ENCODE measurements at places on chromosomes 12 and 14.
A peak's percentile ranks its signal among the peaks of the same experiment; 100 is the strongest.

DNA sequence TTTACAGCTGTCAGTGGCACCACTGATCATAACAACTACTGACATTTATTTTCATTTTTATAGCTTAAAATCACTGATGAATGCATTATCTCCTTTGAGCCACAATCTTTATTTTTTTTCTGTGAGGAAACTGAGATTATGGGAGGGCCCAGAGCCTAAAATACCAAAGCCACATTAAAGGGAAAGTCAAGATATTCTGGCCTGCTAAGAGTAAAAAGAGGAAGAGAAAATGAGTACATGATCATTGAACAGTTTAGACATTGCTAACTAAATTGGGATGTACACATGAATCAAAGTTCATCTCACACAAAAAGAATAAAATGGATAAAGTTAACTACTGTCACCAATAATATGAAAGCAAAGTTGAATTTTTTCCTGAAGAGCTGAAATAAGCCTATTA is 170.5 kb upstream of the GARIN2 start:
- DNase-seq = no peak

GRCh38 chr12:94172031-94172430 is 23.7 kb downstream of the PLXNC1 start:
- peak; percentile 23 for DNase-seq

GRCh38 chr12:50971946-50972345 is 19.6 kb downstream of the HIGD1C start:
- DNase-seq = no peak

- no peak for DNase-seq
These were observed 229.7 kb downstream of the SLC25A21 start for GRCh38 chr14:36942522-36943245.

- peak; percentile 3 for DNase-seq
These were observed 143.4 kb upstream of the CPSF6 start for GRCh38 chr12:69095765-69096477.

DNA sequence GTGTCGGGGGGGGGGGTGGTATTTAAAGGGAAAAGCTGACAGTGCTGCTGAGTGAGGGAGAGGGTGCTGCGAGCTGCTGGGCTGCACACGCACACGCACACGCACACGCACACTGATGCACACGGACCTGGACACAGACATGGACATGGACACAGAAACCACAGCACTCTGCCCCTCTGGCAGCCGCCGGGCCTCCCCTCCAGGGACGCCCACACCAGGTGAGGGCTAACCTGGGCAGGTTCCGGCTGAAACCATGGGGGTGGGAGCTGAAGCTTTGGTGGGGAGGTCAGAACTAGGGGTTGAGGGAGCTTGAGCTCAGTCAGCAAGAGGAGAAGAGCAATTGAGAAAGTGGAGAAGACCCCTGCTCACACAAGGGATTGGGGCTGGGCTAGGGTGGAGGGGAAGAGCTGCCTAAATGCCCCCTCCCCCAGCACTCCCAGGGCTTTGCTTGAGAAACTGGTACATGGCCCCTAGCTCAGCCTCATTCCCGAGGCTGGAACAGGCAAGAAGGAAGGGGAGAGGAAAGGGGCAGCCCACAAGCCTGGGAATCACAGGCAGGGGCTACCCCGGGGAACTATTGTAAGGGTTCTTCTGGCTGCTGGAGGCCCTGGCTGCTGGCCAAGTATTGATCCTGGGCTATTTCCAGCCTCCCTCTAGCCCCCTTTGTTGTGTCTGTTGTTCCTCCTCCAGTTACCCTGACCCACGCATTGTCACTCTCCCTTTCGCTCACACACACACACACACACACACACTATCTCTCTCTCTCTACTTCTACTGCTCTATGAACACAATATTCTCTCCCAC is at the start of gene REM2:
TSS of gene REM2 (plus strand) at position 50 of the 804 bp plus-strand sequence. CDS start at position 116, 66 bp downstream.
- peak; percentile 48 for DNase-seq

GRCh38 chr14:99521176-99522024 is 40.2 kb downstream of the CCNK start:
- no peak for DNase-seq

- DNase-seq = no peak
These were observed 171.7 kb upstream of the RTL1 start for GRCh38 chr14:101075025-101075800.

GRCh38 chr14:58954901-58955861 is 233.3 kb upstream of the DAAM1 start:
- no peak for DNase-seq

- no peak for DNase-seq
These were observed 435.2 kb downstream of the ETNK1 start for GRCh38 chr12:23060161-23060560.

DNA sequence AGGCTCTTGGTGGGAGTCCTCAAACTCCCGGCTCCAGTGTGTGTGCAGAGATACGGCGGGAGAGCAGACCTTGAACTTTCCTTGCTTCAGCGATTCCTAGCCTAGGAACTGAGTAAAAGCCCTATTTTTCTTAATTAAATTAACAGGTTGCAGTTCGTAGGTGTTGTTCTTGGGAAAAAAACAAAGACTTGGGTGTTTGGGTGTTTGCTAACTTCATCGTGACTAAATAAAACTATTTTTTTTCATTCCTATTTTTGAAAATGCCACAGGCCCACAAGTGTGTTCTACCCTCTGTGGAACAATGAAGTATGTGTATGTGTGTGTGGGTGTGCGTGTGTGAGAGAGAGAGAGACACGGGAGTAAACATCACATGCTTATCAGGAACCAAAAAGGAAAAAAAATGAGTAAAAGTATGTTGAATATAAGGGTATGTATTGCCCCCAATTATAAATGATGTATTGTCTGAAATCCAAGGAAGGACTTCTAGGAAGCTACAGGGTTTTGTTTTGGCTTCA is 651 bp downstream of the TMEM117 start:
- DNase-seq = peak; percentile 28

- DNase-seq = no peak
These were observed 21.8 kb downstream of the PLEKHG3 start for GRCh38 chr14:64725879-64726584.

DNA sequence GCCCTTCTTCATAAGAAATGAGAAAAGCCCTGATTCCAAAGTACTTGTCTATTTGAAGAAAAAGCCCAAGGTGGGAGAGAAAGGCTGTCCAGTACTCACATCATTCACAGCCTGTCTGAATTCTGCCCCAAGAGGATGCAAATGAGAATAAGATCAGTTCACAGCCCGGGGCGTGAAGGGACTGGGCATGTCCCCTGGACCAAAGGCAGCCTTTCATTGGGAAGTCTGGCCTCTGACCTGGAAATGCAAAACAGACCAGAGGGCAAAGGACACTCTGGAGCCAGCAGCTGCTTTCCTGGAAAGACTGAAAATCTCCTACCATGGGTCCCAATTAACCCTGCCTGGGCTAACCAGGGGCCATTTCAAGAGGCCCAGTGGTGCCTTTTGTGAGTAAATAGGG is 191.2 kb upstream of the PELI2 start:
- DNase-seq = no peak

DNA sequence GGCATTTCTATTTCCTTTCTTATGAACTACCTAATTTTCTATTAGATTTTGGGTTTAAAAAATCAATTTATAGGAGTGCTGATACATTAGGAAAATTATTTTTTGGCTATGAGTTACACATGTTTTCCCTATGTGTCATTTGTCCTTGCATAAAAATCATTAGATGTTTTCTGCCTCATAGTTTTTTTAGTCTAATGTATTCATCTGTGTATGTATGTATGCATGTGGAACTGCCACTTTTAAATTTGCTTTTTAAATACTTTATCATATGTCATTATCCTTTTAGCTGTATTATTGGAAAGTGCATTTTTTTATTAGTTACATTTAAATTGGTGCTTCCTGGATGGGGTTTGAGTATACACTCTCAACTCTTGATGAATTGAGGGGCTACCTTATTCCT is 78.7 kb upstream of the CEP83 start:
- no peak for DNase-seq

DNA sequence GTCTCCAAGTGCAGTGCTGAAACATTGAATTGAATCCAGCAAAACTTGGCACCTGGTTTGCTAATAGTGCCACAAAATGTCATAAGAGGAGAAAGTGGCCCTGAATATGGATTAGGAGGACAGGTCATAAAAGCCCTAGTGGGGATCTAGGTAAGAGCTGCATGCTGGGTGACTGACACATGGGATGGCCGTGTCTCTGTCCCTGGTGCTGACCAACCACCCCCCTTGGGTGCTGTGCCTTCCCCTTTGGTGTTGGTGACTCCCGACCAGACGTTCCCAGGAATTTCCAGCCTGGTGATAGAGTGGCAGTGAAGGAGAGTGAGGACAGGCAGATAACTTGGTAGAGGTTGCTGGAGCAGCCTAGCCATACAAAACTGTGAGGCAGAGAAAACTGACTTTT is 142.8 kb downstream of the VRK1 start:
- DNase-seq = peak; percentile 53

DNA sequence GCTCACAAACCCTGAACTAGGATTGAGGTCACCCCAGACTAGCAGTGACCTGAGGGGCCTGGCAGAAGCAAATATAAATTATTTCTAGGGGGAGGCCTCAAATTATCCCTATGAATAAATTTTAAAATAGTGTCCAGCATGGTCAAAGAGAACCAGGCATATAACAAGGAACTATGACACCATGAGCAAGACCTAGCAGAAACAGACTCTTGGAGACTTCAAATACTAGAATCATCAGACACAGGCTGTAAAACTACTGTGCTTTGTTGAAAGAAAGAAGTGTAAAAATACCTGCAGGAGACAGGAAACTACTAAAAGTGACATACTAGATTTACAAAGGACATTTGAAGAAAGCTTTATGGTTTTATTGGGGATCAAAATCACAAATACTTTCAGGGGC is 3.2 kb upstream of the BCL7A start:
- DNase-seq = no peak

GRCh38 chr12:54421175-54421878 is 2.3 kb upstream of the ITGA5 start:
- peak; percentile 41 for DNase-seq

DNA sequence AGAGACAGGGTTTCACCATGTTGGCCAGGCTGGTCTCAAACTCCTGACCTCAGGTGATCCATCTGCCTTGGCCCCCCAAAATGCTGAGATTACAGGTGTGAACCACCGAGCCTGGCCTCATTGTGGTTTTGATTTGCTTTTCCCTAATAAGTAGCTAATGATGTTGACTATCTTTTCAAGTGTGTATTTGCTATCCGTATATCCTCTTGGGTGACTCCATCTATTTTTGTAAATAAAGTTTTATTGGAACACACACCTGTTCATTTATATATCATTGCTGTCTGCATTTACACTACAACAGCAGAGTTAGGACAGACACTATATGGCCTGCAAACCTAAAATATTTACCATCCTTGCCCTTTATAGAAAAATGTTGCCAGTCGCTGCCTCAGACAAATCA is 13.7 kb upstream of the HRK start:
- DNase-seq = no peak

- DNase-seq = no peak
These were observed 11.7 kb upstream of the RAD51AP1 start for GRCh38 chr12:4526923-4527546.

DNA sequence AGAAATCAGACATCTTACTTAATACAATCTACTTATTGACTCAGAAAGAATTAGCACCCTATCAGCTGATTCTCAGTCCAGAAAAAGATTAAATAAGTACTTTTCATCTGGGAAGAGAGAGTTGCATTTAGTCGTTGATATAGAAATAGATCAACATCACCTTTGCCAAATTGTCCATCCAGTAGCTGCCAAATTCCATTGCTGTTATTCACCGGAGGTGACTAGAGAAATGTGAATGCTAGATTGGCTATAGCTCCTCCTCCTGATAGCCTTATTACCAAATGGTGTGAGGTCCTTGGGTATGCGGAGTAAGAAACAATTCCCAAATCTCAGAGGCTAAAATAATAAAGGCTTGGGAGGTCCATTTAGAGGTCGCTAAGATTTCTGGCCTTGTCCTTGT is 723.3 kb upstream of the FLRT2 start:
- no peak for DNase-seq

- DNase-seq = no peak
These were observed 38.7 kb downstream of the SLC6A12 start for GRCh38 chr12:175250-175649.

DNA sequence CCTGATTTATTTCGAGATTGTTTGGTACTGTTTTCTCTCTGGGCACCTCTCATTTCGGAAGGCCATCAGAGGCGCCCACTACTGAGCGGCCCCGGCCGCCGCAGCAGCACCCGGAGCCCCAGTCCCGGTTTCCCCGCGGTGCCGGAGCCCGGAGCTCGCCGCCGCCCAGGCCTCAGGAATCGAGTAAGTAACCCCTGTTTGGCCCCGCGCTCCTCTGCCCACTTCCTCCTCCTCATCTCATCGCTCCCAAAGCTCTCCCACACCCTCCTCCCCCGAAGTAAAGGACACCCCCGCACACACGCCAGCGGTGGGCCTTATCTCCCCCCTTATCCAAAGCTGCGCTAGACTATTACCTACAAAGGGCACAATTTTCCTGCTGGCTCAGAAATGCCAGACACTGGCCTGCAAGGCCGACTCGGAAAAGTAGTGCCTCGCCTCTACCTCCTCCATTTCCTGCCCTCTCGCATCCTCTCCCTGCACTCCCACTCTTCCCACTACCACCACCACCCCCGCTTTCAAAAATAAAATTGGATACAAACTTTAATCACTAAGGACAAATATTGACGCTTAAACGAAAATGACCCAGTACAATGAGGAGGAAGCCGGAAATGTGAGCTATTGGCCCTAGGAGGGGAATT is 637 bp upstream of the FOXG1 start:
- DNase-seq = peak; percentile 39

- DNase-seq = no peak
These were observed 30.6 kb upstream of the TSPAN9 start for GRCh38 chr12:3046441-3047200.

GRCh38 chr12:62466018-62466593 is 520 bp upstream of the MON2 start:
- peak; percentile 23 for DNase-seq

GRCh38 chr12:32069071-32069470 is 37.6 kb upstream of the BICD1 start:
- no peak for DNase-seq

DNA sequence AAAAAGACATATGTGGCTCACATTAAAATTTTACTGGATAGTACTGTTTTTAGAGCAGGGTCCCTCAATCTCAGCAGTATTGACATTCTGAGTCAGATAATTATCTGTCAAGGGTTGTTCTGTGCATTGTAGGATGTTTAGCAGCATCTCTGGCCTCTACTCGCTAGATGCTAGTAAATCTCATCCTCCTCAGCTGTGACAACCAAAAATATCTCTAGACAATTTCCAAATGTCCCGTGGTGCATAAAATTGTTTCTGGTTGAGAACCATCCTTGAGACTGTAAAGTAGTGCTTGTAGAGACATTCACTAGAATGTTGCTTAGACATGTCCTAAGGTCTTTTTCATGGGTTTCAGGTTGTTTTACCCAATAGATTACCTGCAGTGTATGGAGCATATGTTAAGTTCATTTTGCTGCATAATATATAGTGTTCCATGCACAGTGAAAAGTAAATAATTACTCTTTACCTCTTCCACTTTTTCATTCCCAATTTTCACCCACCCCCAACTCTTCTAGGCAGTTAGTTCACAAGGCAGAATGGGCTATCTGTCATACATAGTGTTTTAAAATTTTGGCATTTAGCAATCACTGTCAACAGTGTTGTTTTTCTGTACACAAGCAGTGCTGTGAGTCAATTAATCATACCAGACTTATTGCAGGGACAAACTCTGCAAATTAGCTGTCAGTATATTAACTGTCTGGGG is 200.2 kb upstream of the SLC38A2 start:
- DNase-seq = no peak
